NCI-H446 treated with DMSO at 0.1 percent for 48 hours (cell line): ENCODE measurements at places on chromosomes 5 and 9.

GRCh38 chr5:143685246-143685815 lies 126.6 kb upstream of the HMHB1 start:
- no peak for DNase-seq

- DNase-seq, result no peak
Measured at GRCh38 chr9:36948051-36948450, 86.0 kb downstream of the PAX5 start.

- no peak for DNase-seq
Measured at GRCh38 chr9:18910435-18910834, 122.6 kb downstream of the SAXO1 start.

DNA sequence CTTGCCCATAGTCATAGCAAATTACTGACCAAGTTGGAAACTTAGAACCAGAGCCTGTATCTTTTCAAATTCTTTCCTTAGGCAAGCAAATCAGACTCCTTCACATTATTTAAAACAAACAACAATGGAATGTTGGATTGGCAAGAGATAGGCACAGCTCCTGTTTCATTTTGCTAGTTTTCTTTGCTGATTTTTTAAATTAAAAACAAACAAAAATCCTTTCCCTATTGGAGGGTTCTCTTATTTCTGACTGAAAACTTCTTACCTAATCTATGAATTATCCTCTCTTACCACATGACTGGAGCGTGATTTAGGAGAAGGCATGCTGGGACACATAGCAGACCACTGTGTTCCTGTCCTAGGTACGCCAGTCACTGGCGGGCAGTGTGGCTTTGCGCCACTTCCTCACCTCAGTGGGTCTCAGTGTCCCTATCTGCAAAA lies 63.0 kb downstream of the TTC39B start:
- no peak for DNase-seq

- no peak for DNase-seq
Measured at GRCh38 chr9:77807281-77807683, 159.2 kb upstream of the GNA14 start.

DNA sequence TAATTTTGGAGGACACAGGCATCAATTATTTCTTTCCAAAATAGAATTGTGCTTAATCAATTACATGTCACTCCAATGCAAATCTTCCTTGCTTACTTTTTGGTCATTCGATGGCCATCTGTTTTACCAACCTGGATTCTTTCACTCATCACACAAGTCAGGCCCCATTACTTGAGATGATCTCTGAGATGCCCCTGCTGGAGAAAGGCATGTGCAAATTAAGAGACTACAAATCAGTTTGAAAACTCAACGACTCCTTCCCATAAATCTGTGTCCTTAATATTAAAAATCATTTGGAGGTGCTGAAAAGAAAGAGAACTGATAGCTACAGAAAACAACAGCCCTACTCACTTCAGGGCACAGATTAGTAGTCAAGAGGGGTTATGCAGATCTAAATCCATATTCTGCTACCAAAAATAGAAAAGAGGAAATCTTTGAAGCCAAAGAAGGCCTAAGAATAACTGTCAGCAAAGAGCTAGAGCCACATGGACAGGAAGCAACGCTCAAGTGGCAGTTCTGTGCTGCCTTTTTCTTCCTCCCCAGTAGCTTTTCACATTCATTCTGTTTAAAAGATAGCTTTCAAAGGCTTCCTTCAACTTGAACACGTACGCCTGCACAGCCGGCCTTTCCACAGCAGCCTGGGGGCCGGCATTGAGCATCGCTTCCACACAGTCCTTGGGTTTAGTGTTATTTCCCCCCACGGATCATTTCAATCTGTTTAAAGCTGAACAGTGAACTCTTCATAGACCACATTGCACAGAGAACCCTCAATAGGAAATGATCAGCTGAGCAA lies 79.3 kb upstream of the MAP3K1 start:
- DNase-seq, result no peak

DNA sequence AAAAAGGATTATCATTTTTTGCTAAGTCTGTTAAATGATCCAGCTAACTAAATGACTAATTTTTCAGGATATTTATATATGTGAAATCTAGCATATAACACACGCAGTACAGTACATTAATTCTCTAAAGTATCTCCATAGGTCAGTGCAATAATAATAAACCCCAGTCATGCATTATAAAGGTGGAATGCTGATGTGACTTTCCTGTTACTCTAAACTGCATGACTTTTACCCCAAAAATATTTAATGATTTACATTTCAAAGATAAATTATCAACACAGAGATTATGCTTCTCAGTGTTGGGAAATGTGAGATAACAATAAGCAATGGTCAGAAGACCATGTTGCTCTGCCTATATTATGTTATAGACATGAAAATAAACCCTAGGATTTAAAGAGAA lies 34.1 kb upstream of the PAM start:
- no peak for DNase-seq

GRCh38 chr9:33229359-33230114 lies 10.4 kb upstream of the SPINK4 start:
- peak; percentile 31 for DNase-seq

DNA sequence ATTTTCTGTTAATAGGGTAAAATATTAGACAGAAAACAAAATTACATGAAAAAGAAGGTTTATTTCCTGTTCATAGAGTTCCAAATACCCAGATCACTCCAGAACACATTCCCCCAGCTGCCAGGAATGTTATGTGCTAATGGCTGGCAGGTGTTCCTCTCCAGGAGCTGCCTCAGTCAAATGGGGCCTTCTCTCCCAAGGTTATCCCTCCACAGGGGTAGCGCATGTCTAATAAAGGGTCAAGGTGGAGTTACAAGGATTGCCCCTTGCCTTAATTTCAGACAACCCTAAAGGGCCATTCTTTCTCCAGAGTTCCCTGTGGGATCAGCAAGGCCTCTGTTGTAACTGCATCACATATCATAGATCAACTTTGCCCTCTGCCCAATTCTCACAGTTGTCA lies 148.6 kb upstream of the PLPPR1 start:
- DNase-seq, result no peak

DNA sequence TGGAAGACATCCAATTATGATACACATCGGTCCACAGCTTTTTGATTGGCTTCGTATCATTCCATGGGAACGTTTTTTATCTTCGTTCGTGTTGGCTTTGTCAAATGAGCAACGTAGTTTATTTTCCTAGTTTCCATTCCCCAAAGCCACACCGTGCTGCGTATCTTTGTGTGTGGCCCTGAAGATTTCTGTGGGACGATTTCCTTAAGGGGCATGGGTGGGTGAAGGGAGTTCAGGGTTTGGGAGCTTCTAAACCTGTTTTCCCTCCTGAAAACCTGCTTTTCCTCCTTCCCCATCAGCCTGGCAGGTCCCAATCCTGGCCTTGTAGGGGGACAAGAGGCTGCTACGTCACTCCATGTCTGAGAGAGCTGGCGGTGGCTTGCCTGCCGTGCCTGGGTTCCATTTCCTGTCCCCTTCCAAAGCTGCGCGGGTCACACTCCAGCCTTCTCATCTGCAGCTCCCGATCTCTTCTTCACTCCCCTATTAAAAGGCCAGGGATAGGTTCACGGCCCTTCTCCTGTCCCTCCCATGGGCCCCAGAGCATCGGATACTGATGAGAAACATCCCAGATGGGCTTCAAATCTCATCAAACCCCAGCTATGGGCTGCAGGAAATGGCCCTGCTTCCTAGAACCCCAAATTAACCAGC lies 23.5 kb upstream of the ASS1 start:
- no peak for DNase-seq

DNA sequence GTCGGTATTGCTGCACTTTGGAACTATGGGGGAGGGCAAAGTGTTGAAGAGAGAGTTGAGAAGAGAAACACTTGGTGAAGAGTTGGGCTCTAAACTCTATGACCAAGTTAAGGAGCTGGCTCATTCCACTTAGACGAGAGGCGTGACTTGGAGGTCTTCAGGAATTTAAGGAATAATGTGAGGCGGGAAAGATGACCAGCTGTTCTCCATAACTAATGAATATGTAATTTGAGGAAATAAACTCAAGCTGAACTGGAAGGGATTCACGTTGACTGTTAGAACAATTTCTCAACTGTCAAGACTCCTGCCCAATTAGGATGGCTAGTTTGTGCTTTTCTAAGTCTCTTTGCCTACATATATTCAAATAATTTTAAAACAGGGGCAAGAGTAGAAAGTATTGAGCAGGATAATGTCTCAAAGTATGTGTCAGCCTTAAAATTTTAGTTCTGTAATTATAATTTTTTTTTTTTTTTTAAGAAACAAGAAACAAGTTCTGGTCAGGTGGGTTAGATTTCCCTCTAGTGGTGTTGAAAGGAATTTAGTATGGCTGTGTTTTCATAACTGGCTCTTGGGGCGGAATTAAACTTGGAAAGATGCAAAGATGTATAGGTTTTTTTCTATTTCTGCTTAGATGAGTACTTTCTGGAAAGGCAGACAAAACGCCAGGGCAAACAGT lies 33.4 kb downstream of the TMEM252 start:
- no peak for DNase-seq

DNA sequence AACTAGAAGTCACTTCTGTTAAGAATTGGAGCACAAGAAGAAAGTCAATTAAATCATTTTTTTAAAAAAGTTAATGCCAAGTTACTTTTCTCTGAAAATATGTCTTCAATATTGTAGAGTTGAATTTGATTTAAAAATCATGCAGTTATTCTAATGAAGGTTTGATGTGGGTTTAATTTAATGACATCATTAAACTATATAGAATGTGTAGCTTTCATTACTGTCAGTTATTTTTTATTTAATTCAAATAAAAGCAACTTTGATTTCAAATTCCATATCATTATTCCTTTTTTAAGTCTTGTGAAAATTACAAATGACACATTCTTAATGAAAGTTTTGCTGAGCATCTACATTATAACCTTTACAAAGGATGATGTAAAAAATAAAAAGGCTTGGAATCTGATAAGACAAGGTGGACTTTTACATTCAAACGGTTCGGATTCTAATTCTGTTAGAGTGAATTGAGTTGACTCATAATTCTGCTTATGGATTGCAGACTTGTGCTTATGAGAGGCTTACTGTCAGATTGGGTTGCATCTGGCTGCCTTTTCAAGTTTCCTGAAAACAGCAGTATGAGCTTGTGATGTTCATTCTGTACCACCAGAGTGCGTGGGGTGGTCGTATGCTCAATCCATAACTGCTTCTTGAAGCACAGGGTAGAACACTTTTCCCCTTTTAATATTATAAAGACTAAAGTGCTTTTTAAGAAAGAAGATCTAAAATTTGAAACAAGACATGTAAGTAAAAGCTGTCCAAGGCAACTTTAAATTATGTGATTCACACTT lies 253.0 kb upstream of the ARRDC3 start:
- DNase-seq, result no peak

GRCh38 chr5:75185763-75186162 lies 50.9 kb downstream of the ANKRD31 start:
- DNase-seq, result no peak

- DNase-seq, result no peak
Measured at GRCh38 chr5:58451732-58452565, 7.9 kb downstream of the PLK2 start.

GRCh38 chr9:38023661-38024035 lies 45.4 kb downstream of the SHB start:
- DNase-seq, result no peak

DNA sequence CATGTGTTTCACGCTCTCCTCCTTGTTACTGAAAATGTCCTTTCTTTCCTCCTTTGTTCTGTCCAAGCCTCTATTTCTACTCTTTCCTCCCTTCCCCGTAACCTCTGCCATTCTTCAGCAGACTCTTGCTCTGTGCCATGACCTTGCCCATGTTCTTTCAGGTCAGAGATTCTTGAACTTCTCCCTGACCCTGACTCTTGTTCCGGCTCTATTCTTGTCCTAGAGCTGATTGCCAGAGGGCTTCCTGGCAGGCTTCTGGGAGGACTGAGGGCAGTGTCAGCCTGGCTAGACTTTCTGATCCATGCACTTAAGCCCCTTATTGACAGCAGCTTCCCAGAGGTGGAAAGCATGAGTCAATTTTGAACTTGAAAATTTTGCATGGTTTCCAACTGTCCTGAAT lies 174.2 kb downstream of the TMEM161B start:
- DNase-seq, result no peak

DNA sequence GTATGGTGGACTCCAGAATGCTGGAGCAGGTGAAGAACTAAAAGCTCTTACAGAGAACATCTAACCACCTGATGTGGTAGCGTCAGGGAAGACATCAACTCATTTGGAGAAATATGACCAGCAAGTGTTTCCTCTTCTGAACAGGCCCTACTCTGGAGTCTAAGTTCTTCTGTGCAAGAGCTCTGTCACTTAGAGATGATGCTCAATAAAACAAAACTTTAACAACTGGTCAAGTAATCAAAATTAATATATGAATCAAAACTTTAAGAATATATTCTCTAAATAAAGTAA lies 85.8 kb downstream of the CYFIP2 start:
- DNase-seq, result no peak

DNA sequence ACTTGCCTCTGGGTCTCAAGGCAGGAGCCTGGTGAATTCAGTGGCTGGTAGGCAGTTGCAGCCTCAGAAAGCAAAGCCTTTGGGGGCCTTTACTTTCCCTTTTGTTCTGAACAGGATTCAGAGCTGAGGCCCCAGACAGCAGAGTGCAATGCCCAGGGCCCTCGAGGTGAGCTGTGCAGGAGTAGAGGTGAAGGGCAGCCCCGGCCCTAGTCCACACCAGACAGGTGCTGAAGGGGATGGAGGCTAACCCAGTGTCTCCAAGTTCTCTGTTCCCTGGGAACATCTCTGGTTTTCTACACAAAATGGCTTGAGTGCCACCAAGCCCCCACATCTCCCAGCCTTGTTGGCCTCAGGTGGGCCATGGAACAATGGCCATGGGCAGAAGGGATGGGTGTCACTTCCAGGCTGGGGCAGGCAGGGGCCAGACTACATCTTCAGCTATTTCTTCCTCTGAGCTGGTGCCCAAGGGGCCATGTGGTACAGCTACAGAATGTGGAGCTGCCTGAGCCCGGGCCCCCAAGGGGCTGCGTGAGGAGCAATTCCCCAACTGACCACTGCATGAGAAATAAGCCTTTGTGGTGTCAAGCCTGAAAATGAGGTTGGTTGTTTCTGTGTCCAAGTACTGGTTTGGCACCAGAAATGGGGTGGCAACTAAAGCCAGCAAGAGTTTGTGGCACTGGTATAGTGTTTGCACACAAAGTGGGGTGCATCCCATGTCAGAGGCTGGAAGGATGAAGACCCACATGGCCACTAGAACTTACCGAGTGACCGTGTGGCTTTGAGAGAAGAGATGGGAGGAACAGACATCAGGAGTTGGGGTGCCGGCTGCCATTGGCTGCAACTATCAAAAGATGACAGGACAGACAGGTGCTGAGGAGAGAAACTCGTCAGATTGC lies 57.8 kb downstream of the BARX1 start:
- no peak for DNase-seq

- DNase-seq, result no peak
Measured at GRCh38 chr5:160092960-160093707, 26.1 kb downstream of the PWWP2A start.
